Hematopoietic multipotent progenitor cell treated with erythropoietin and hydrocortisone succinate and interleukin-3 and kit ligand, for 17 days (in vitro differentiated cells): ENCODE measurements at places on chromosomes 16 and 17.

GRCh38 chr17:78485290-78486168 is 91.7 kb downstream of the DNAH17 start:
- DNase-seq = no peak

DNA sequence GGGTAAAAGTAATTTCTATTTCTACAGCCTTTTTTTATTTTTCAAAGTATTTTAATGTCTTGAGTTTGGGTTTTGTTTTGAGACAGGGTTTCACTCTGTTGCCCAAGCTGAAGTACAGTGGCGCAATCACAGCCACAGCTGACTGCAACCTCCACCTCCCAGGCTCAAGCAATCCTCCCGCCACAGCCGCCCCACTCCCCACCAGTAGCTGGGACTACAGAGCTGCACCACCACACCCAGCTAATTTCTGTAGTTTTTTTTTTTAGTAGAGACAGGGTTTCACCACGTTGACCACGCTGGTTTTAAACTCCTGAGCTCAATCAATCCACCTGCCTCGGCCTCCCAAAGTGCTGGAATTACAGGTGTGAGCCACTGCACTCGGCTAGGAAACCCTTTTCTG is 44.0 kb downstream of the TUBD1 start:
- no peak for DNase-seq

- no peak for DNase-seq
Observed at GRCh38 chr16:23847948-23848347, 12.2 kb downstream of the PRKCB start.

DNA sequence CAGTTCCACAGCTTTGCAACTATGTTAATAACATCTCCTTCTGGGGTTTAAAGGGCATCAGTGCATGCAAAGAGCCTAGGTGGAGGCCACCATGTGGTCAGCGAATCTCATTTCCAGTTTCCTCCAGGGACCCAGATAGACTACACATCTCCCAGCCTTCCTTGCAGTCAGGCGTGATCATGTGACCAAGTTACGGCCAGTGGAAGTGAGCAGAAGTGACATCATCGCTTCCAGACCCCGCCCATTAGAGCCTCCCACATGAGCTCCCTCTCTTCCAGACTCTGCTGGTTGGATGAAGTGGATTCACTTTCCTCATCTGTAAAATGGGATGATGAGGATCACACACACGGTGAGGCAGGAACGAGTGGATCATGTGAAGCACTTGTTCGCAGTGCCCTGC is 27.4 kb upstream of the KDM8 start:
- DNase-seq = no peak

- DNase-seq = no peak
Observed at GRCh38 chr16:66658143-66658859, 38.2 kb downstream of the CMTM4 start.

DNA sequence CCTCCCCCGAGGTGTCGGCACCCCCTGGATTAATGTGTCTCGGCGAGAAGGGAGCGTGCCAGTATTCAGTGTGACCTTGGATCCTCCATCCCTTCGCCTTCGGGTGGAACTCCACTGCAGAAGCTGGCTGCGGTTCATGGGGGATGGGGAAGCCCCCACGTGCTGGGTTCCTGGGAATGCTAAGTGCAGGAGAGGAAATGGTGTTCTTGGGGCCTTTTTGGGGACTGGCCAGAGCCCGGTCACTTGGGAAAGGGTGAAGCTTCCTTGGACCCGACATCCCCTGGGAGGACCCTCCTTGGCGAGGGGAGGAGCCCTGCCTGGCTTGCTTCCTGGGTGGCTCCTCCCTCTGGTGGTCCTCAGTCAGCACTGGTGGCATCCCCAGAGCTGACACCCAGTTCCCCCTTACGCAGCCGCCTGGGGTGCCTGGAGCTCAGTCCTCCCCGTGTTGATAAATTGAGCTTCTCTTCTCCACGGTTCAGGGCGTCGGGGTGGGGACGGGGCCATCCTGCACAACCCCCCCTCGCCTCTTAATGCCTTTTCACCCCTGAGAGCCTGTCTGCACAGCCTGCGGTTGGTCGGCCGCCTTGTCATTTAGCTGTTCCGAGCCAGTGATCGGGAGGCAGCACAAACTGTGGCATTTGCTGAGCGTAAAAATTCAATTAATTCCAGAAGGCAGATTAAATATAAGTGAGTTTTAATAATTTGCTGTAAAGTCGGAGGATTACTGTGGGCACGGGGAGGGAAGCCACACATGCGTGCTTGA is 30.7 kb upstream of the GSE1 start:
- DNase-seq = no peak

DNA sequence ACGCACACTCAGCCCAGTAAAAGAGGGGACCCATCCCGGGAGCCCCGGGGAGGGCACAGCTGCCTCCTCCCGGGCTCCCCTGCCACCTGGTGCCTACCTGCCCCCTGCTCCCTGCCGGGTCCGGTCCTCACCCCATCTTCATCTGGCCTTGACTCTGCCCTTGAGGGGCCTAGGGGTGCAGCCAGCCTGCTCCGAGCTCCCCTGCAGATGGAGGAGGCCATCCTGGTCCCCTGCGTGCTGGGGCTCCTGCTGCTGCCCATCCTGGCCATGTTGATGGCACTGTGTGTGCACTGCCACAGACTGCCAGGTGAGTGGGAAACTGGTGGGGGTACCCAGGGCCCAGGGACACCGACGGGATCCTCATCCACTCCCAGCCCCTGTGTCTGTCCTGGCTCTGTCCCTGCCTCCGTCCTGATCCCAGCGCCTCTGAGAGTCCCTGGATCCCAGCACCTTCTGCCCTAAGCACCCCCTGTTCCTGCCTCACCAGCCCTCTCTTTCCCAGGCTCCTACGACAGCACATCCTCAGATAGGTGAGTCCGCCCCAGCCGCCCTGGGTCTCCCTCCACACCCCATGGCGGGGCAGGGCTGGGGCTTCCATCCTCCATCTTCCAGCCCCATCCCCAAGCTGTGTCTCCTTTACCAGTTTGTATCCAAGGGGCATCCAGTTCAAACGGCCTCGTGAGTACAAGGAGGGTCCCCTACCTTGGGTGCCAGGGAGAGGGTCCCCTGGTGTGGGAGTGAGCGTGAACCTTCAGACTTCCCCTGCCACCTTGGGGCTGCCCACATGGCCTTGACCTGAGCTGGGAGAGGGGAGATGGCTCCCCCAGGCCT is 574 bp downstream of the LAT start:
- no peak for DNase-seq

DNA sequence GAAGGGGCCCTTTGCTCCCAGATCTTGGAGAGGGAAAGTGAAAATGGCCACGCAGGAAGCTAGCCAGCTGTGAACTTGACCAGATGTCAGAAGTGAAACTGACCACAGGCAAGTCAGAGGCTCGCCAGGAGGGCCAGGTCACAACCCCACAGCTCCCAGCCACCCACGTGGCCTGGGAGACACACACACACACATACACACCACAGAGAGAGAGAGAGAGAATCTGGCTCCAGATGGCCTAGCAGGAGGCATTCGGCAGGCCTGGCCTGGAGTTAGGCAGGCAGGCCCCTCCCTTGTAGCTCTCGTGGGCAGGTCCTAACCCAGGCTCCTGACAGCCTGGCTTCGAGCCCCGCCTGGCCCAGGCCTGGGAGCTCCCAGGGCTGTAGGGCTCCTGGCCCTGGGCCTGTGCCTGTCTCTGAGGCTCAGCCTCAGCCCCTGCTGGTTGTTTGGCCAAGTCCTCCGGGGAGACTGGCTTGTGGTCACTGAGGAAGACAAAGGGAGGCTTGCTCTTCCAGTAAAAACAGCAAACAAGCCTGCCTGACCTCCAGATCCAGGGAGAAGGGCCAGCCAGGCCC is 20.2 kb downstream of the NGFR start:
- DNase-seq = no peak

DNA sequence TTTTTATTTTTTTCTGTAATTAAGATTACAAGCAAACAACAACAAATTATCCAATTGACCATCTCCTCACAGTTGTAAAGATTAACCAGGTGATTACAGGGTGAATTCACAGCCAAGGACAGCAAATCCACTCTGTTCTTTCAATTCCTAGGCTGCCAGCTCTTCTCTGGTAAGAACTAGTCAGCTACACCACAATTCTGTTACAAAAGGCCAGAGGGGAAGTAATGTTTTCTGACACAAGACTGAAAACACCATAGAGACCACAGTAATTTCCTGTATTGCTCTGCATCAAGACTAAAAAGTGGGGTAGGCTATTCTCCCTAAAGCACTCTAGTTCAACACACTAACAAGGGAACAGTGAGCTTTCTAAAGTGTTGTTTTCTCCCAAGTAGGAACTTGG is 10.6 kb downstream of the CA10 start:
- no peak for DNase-seq

- DNase-seq = no peak
Observed at GRCh38 chr16:83472776-83473501, 334.8 kb upstream of the HSBP1 start.

- DNase-seq = no peak
Observed at GRCh38 chr16:27229891-27230470, 26.7 kb downstream of the KDM8 start.

DNA sequence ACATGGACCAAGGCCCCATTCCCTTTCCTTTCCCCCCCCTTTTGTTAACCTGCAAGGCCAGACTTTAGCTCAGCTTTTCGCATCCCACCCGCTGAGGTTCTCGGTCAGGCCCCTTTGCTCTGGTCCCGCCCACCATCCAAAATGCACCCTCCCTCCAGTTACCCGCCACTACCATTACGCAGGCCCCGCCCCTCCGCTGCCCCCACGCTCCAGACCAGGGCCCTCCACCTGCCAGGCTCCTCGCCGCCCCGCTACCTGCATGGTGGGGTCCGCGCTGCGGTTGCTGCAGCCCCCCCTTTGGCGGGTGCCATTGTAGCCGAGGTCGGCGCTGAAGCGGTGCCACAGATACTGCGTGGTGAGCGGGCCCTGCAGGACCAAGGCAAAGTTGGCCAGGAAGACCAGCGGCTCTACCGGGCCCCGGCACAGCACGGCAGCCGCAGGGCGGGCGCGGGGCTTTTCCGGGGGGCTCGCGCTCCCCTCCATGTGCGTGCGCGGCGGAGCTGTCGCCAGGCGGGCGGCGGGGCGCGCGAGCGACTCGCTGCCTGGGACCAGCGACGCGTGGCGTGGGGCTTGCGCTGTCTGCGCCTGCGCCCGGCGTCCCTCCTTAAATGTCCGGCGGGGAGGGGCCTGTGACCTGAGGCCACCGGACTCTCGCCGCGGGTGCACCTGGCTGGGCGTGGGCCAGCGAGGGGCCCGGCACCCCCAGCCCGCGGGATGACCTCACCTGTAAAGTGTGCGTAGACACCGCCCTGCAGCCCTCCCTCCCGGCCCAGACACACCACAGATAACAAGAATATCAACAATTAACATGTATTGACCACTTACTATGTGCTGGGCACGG is at the start of gene SLC46A1:
SLC46A1 (minus strand) TSS at position 581 of the 841 bp plus-strand sequence; CDS start at position 483, 98 bp downstream.
- DNase-seq = no peak
